T-cell (primary cell): ENCODE measurements at places on chromosomes 12 and 14. TPM values are rescaled to one million over a fixed set of nuclear protein-coding genes. Genes with fewer than 3 reads are reported as not detected.

DNA sequence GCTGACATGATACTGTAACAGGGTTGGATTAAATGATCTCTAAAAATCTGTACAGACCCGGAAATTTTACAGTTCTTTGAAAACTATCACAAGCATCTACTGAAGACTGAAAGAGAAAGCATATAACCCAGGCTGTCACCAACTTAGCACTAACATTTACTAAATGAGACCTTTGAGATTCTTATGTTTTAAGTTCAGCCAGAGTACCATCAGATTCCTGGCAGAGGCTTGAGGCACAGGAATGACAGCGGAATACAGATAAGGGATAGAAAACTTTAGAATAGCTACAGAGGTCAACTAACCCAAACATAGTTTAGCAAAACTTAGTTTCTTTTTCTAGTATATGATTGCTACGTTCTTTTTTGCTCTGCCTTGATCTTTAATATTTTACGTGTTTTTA, 91.6 kb upstream of the FERMT2 start:
- no peak for DNase-seq

DNA sequence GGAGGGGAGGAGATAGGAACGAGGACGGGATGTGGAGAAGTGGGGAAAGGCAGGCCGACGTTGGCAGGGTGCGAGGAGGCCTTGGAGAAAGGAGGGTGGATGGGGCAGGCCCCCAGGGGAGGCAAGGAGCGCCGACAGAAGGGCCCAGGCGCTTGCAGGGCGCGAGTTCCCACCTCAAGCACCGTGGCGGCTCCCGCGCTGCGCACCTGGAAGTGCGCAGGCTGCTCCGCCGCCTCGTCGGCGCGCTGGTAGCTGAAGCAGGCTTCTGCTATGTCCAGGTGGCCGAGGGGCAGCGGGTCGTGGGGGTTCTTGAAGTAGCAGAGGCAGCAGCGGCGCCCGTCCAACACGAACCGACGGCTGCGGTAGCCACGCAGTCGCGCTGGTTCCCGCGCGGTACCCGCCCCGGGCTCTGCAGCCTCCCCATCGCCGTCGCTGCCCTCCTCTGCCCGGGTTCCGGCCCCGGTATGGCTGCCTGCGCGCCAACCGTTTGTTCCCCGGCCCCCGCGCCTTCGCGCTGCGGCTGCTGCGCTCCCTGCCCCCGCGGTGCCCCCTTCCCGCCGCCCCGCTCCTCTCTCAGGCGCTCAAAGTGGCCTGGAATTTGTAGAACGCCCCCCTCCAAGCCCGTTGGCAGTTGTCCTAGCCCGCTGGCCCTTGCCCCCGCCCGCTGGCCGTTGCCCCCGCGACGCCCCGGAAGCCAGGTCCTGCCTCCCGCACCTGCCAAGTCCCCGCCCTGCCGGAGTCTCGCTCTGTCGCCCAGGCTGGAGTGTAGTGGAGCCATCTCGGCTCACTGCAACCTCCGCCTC, 1.1 kb upstream of the ACTR6 start:
- DNase-seq = peak; percentile 67

- DNase-seq = no peak
Measured at GRCh38 chr14:34184126-34184525, 233.3 kb upstream of the EGLN3 start.

GRCh38 chr14:40417777-40418401, 985.7 kb upstream of the FBXO33 start:
- DNase-seq = no peak

DNA sequence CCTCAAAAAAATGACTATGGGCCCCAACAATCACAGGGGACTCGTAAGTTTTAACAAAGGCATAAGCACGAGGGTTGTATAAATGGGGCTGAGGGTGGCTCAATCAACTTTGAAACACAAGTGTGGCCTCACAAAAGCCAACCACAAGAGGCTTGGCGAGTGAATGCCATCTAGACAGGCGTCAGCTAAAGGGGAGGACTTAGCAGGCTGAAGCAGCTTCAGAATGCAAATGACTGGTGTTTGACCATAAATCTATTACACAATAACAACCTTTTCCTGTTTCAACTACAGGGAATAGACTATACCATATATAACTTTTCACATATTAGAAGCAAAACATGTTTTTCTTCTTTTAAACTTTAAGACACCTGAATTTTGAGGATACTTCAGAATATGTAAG, 777.9 kb downstream of the FSCB start:
- no peak for DNase-seq

GPR132 gene
- total RNA-seq = 49.7 TPM

IAPP gene
- not detected for total RNA-seq

A2M gene
- total RNA-seq = 4.9 TPM

DNA sequence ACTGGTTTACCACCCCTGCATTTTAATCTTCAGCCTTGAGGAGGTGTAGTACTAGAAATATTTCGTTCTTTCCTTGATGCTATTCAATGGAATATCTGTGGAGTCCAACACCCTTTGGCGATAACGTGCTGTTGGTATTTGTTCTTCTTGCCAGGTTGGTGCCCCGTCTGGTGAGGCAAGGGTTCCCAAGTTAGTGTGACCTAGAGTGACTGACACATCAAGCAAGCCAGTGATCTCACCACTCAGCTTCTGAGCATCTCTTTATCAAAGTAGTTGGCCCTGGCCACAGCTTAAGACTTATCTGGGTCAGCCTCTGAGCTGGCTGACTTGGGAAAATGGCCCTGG, 60.2 kb downstream of the PLXNC1 start:
- no peak for DNase-seq

LRTM2 gene
- not detected for total RNA-seq

DNA sequence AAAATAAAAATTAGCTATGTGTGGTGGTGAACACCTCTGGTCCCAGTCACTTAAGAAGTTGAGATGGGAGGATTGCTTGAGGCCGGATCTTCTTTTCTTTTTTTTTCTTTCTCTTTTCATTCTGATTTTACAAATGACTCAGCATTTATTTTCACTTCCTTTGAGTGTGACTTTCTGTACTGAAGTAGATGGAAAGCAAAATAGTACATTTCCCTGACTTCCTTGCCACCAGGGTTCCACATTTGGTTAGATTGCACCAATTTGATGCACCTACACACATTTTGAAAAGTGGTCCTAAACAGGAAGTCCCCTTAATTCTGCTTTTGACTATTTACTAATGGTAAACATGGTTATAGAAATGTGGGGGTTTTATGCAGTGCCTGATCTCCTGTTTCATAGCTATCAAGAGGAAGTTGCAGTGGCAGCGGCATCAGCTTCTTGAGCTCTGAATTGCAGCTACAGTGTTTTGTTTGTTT, 13.0 kb upstream of the LEMD3 start:
- DNase-seq = no peak

- no peak for DNase-seq
Measured at GRCh38 chr12:14540801-14541462, 26.8 kb downstream of the PLBD1 start.

GRCh38 chr12:127811988-127812387, 455.0 kb upstream of the TMEM132C start:
- DNase-seq = no peak

DNA sequence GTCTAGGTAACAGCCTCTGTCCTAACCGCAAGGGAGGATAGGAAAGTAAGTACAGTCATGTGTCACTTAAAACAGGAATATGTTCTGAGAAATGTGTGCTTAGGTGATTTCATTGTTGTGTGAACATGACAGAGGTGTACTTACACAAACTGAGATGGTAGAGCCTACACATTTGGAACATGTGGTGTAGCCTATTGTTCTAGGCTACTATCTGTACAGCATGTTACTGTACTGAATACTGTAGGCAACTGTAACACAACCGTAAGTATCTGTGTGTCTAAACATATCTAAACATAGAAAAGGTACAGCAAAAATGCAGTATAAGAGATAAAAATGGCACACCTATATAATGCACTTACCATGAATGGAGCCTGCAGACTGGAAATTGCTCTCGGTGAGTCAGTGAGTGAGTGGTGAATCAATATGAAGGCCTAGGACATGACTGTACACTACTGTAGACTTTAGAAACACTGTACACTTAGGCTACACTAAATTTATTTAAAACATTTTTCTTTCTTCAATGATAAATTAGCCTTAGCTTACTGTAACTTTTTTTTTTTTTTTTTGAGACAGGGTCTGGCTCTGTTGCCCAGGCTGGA, 13.2 kb upstream of the MDM2 start:
- DNase-seq = no peak

CFAP73 gene
- 0.69 TPM for total RNA-seq

DNA sequence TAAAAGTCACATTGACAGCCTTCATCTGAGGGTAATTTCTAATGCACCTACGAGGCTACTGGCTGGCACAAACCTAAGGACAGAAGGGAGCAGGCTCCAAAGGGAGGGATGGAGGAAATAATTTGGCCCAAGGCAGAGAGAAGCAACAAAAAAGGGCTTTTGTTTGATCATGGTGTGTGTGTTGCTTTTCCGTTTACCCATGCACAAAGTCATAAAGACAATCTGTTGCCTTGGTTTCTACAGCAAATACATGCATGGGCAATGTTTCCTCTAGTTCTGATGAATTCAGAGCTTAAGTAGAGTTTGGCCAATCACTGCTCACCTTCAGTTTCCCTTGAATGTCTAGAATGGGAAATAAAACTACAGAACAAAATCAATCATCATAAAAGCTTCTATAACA, 262.5 kb upstream of the CAND1 start:
- DNase-seq = no peak

- DNase-seq = no peak
Measured at GRCh38 chr14:87131879-87132278, 861.1 kb downstream of the GALC start.

- DNase-seq = no peak
Measured at GRCh38 chr14:90531497-90531896, 134.7 kb downstream of the CALM1 start.

GRCh38 chr12:94649349-94650142, 811 bp downstream of the TMCC3 start:
- DNase-seq = peak; percentile 45

P3H3 gene
- 7.4 TPM for total RNA-seq

DNA sequence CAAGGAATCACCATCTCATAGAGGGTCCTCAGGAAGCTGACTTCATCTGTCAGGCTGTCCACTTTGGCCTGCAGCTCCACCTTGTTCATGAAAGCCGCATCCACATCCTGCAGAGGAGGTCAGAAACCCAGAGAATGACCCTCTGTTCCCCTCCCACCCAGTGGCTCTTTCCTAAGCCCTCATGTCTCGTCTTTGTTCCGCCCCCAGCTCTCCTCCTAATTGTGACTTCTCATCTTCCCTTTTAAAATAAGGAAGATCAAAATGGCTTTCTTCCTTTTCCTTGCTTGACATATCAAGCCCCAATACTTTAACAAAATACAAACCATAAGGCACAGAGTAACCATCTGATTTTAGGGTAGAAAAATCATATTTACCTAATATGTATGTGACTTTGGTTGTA, 4.4 kb downstream of the KRT76 start:
- DNase-seq = no peak

DNA sequence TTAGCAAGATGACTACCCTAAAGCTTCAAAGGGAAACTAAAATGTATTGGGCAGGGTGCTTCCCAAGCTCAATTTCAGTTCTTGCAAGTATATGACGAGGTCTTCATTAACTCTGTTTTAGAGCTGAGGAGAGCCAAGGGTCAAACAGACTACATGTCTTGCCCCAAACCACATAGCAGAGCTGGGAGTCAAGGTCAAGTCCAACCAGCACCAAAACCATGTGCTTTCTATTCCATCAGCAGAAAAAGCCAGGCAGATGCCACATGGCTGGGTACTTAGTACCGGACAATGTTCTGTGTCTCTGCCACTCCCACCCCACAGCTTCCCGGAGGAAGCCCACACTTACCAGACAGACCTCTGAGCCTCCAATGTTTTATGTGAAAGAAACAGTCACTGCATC, 17.6 kb downstream of the NID2 start:
- DNase-seq = no peak

DNA sequence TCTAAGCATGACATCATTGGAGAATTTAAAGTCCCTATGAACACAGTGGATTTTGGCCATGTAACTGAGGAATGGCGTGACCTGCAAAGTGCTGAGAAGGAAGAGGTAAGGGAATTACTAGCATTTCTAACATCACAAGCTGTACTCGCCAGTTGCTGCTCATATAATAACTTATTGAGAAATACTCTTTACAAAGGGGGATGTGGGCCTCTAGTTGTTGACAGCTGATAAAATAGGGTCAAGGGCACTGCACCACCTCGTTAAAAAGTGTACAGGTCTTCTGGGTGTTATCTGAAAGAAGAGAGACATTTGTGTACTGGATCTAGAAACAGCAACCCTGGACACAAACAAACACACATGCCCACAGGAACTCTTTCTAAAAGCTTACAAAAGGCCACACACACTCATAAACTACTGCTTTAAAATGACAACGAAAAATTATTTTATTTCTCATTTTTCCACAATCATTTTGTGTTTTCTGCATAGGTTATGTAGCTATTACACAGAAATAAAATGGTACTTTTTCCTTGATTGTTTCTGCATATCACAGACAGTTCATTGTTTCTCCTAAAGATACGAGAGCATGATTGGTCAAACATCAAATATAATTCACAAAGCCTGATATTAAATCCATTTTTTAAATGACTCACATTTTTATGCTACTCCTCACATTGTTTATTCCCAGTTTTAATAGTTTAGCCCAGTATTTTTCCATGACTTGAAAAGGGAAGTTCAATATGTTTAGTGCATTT, 391.1 kb downstream of the PAWR start:
- no peak for DNase-seq

GSC gene
- total RNA-seq = 0.59 TPM

CAPZA3 gene
- total RNA-seq = not detected

ARMH4 gene
- total RNA-seq = not detected

- DNase-seq = no peak
Measured at GRCh38 chr14:39576736-39577135, 144.5 kb upstream of the FBXO33 start.

- no peak for DNase-seq
Measured at GRCh38 chr12:72717036-72717435, 444.9 kb downstream of the TRHDE start.

MANSC1 gene
- total RNA-seq = 0.16 TPM

- DNase-seq = no peak
Measured at GRCh38 chr12:109844091-109844490, 10.9 kb upstream of the TRPV4 start.

NOS1 gene
- total RNA-seq = not detected

DNA sequence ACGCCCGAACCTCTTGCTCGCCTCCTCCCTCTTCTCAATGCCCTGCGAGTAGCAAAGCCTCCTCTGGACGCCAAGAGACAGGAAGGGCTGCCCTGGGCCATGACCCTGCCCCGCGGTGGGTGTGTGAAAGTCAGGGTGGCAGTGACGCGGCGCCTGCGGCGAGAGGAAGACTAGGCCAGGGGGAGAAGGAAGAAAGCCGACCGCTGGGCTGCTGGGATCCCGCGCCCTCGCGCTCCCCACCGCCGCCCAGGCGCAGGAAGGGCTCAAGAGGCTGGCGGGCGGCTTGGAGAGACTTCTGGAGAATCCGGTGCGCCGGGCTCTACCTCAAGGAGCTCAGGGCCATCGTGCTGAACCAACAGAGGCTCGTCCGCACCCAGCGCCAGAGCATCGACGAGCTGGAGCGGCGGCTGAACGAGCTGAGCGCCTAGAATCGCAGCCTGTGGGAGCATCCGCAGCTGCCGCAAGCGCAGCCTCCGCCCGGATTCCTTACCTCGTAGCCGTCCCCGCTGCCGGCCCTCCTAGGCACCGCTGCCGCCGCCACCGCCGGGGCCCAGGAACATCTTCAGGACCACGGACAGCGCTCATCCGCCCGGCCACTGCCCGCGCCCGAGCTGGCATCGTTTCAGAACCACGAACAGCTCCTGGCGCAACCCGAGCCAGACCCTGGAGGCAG, 105.0 kb upstream of the PRB2 start:
- peak; percentile 78 for DNase-seq

- no peak for DNase-seq
Measured at GRCh38 chr14:100688598-100689461, 37.9 kb upstream of the DLK1 start.

CRIP1 gene
- 329 TPM for total RNA-seq

GRCh38 chr14:29716150-29716549, 211.5 kb downstream of the PRKD1 start:
- no peak for DNase-seq

BRI3BP gene
- total RNA-seq = 7.6 TPM

PMEL gene
- 0.20 TPM for total RNA-seq
